Upper lobe of right lung (tissue), 1 donor: ENCODE measurements at places on chromosomes 16 and 17. TPM values are rescaled to one million over a fixed set of nuclear protein-coding genes. Genes with fewer than 3 reads are reported as not detected.

DNA sequence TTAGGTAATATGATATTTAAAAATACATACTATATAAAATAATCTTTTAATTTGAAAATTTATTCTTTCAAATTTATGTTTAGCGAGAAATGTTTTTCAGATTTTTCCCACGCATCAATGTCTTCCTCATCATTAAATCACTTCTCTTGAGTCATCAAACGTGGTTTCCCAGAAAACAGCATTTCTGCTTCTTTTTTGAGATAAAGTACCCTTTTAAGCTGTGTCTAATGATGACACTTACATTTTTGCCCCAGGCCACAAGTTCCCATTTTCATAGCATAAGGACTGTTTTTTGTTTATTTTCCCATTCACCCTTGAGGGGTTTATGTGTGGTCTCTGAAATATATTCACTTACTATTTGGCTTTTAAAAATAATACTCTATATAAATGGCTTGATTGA, 139.0 kb upstream of the HS3ST3A1 start:
- H3K4me3 ChIP-seq, result no peak overlapping the region
- no peak for DNase-seq
- no peaks in the 10 kb centered on the region for H3K4me1 ChIP-seq
- H3K36me3 ChIP-seq, result no peaks in the 10 kb centered on the region

DNA sequence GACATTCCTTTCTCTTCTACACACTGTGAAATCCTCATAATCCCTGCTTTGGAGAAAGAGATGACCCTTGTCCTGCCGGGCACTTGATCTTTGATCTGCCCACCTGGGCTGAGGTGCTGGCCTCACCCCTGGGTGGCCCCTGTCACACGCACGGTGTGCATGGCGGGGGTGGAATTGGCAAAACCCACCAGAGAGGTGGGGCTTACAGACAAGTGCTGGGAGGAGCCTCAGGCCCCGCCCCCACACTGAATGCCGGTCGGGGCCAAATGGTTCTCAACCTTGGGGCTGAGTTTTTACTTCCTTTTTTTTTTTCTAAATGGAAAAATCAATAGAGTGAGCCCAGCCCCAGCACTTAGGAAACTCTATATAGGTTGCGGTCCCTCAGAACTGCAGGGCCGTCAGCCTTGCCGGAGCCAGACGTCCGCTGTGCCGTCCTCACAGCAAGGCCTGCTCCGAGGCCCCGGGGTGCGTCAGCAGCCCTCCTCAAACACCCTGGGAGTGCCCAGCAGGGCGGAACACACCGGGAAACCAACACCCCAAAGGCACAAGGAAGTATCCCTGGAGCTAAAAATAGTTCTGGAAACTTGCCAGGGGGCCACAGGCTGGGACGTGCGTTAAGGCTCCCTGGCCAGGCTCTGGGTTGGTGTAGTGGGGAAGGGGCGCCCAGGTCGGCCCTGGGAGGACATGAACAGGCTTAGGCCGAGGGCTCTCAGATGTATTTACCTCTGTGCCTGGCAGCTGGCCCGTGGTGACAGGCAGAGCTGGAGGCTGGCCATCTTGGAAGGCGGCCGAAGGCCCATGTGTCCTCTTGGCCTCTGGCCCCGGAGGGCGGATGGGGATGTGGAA, 11.0 kb downstream of the GPRC5C start:
- H3K4me1 ChIP-seq, result peaks cover 53% of the 10 kb centered on the region
- H3K27me3 ChIP-seq, result no peaks in the 10 kb centered on the region
- H3K4me3 ChIP-seq, result peak overlapping the region; percentile 31
- peaks cover 7% of the 10 kb centered on the region for H3K36me3 ChIP-seq
- peak; percentile 91 for DNase-seq
- H3K27ac ChIP-seq, result peak overlapping the region; percentile 86

DNA sequence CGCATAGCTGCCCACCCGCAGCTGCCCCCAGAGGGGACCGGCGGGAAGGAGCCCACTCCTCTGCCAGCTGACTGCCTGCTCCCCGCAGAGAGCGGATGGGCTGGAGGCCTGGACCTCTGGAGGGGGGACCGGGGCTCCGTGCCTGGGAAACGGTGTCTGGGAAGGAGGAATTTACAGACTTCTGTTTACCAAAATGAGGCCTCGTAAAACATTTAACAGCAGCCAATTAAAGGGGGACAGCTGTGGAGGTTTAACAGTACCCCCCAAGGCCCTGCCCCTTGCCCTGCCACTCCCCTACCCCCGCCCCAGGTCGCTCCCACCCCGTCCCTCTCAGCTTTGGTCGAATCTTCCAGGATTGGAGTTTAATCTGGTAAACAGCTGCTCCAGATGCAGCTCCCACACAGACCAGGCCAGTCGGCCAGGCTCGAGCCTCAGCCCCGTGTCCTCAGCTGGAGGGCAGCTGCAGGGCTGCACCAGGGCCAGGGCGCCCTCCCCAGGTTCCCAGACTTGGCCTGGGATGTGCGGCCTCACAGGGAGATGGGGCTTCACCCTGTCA, 41.1 kb downstream of the BAHCC1 start:
- no peaks in the 10 kb centered on the region for H3K27me3 ChIP-seq
- no peak overlapping the region for H3K4me3 ChIP-seq
- no peak for DNase-seq
- no peaks in the 10 kb centered on the region for H3K36me3 ChIP-seq
- H3K27ac ChIP-seq, result peak overlapping the region; percentile 70

DNA sequence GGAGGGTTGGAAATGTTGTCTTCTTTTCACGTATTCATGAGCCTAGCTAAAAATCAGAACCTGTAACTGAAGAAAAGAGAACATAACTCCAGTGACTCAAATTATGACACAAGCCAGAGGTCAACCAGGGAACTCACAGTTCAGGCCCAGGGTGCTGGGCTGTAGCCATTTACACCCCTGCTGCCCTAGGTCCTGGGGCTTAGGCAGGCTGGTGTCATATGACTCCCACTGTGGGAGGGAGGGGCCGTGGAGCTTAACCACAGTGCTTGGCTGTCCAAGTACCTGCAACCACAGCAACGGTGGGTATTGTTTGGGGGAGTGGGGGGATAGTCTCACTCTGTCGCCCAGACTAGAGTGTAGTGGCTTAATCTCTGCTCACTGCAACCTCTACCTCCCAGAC, 71.1 kb upstream of the AMZ2 start:
- no peak for DNase-seq
- no peak overlapping the region for H3K4me3 ChIP-seq
- H3K36me3 ChIP-seq, result no peaks in the 10 kb centered on the region
- H3K4me1 ChIP-seq, result no peaks in the 10 kb centered on the region
- no peak overlapping the region for H3K27ac ChIP-seq

Gene RND2
- total RNA-seq, result 0.78 TPM

Gene SENP3
- total RNA-seq, result 57.6 TPM

Gene PRR35
- total RNA-seq, result not detected

Gene TBC1D16
- 21.7 TPM for total RNA-seq
